Pons (tissue), 1 donor: ENCODE measurements at places on chromosomes 16 and 17.
A peak's percentile ranks its signal among the peaks of the same experiment; 100 is the strongest.

GRCh38 chr17:35132099-35132498 is 10.0 kb downstream of the NLE1 start:
- DNase-seq = no peak

GRCh38 chr16:10181196-10182162 is 749 bp downstream of the GRIN2A start:
- peak; percentile 65 for DNase-seq

- no peak for DNase-seq
Measured at GRCh38 chr17:45841883-45842525, 2.7 kb upstream of the SPPL2C start.

DNA sequence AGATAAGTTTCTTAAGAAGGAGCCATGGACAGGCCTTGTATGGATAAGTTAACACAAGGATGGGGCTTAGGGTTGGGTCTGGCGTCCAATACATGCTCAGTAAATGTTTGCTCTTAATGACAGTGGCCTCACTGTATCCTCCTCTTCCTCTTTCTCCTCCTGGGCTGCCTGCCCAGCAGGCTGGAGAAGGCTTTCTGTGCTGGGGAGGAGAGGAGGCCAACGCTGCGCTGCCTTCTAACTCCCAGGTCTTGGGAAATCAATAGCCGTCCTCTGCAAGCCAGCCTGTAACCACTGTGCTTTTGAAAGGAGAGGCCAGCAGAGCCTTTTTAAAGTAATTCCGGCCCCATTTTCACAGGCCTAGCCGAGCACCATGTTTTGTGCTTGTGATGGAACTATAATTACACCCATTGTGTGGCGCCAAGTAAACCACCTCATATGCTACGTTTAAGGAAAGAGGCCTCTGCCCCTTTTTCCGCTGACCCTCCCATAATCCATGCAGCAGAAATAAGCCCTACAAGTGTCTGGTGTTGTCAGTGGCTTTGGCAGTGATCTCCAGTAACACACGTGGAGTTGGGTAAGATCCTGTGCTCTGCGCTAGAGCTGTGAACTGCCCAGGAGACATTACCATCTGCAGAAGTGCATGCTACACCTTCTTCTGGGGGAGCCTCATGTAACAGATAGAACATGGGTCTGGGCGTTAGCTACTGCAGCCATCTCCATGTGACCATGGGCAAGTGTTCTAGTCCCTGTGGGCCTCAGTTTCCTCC is 368.2 kb downstream of the SNX29 start:
- peak; percentile 64 for DNase-seq

DNA sequence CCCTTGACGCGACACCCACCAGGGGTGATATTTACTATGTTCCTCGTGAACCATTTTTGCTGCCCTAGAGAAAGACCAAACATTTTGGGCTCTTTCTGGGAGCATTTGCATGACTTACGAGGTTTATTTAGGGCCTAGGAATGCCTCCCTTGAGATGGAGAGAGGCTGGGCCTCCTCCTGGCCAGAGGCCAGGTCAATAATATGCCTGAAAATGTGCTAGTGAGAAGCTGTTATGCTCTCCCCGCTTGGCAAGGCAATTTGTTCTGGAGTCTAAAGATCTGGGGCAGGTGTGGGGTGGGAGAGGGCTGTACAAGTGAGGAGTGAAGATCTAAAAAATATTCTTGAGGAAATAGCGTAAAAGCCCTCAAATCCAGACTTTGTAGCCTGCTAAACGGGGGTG is 587.3 kb upstream of the CDH5 start:
- no peak for DNase-seq

DNA sequence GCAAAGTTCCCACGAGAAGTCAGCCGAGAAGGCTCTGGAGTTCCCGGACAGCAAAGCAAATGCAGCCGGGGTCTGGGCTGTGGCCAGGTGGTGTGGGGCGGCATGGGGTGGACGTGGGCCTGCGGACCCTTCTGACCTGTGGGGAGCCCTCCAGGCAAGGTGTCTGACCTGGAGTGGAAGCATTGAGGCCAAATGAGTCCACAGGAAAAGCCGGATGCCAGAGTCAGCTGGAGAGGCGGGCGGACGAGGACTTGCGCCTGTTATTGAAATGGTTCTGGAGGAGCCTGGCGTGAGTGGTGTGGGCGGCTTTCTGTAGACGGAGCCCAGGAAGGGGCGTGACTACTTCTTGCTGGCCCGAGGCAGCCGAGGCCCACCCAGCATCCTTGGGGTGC is 50.5 kb upstream of the ZNF750 start:
- no peak for DNase-seq

DNA sequence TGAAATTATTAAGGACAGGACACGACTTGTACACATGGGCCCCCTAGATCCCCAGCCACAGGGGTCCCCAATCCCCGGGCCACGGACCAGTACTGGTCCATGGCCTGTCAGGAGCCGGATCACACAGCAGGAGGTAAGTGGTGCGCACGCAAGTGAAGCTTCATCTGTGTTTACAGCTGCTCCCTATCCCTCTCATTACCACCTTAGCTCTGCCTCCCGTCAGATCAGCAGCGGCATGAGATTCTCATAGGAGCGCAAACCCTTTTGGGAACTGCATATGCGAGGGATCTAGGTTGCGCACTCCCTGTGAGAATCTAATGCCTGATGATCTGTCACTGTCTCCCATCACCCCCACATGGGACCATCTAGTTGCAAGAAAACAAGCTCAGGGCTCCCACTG is 137.8 kb upstream of the ZFHX3 start:
- DNase-seq = no peak

GRCh38 chr16:19505600-19506303 is 16.1 kb downstream of the GDE1 start:
- no peak for DNase-seq

- DNase-seq = peak; percentile 97
Measured at GRCh38 chr16:57270221-57271062, 14.0 kb downstream of the PLLP start.

DNA sequence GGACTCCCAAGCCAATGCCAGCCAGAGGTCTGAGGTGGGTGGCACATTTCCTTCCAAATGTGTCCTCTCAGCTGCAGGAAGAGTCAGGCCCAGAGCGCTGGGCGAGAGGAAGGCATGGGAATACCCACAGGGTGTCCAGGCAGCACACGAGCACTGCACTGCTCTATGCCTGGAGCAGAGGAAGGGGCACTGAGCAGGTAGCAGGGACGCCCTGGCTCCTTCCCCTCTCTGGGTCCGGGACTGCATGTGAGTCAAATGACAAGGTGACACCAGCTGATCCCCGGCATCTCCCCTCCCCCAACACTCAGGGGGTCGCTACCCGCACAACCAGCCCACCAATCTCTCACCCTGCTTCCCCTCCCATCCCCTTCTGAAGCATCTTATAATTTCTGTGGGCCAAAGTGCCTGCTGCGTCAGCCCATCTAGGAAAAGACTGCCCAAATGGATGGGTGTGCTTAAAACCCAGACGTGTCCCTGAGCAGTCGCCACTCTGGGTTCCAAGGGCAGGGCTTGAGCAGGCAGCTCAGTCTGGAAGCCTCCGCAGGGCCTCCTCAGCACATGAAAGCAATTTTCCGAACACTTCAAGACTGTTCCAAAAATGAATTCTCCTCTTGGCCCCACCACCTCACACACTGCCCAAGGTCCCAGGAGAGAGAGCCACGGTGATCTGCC is 12.0 kb upstream of the BCAR1 start:
- no peak for DNase-seq

GRCh38 chr16:64167936-64168335 is 953.9 kb downstream of the CDH11 start:
- no peak for DNase-seq

- no peak for DNase-seq
Measured at GRCh38 chr16:84369105-84369504, 767 bp downstream of the ATP2C2 start.

DNA sequence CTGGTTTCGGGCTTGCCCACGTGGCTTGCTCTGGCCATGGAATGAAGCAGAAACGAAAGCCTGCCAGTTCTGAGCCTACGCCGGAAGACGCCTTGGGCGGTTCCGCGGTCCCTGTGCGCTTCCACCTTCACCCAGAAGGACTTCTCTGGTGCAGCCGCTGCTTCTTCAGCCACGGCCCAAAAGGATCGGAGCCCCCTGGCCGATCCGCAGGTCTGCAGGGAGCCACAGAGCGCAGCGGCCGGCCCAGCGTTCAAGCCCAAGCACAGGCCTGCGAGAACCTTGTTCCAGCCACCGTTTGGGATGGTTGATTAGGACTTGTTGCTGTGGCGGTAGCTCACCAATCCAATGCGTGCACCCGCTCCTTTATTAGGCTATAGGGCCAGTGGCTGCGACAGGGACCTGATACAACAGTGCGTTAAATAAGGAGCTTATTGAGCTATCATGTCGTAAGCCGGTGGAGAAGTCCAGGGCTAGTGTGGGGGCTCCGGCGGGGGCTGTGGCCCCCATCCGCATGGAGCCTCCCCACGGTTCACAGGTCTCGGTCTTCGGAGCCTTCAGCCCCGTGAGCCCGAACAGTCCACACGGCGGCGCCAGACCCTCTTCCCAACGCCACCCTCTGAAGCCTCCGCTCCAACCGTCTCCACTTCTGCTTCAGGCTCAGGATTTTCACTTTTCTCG is 10.2 kb upstream of the MPP2 start:
- peak; percentile 38 for DNase-seq

DNA sequence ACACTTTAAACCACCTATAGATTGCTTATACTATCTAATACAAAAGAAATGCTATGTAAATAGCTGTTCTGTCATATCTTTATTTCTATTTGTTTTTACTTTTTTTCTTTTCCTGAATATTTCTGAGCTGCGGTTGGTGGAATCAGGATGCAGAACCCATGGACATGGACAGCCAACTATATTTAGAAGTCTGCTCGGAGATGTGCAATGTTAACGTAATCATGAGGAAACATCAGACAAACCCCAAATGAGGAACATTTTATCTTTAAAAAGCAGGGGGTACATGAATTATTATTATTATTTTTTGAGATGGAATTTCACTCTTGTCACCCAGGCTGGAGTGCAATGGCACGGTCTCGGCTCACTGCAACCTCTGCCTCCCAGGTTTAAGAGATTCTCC is 31.4 kb upstream of the GHDC start:
- no peak for DNase-seq

GRCh38 chr16:87288753-87289362 is 28.3 kb downstream of the C16orf95 start:
- no peak for DNase-seq

GRCh38 chr17:48609033-48609432 is 1.8 kb downstream of the HOXB7 start:
- DNase-seq = no peak

GRCh38 chr17:13055131-13055530 is 37.3 kb upstream of the ELAC2 start:
- DNase-seq = no peak

DNA sequence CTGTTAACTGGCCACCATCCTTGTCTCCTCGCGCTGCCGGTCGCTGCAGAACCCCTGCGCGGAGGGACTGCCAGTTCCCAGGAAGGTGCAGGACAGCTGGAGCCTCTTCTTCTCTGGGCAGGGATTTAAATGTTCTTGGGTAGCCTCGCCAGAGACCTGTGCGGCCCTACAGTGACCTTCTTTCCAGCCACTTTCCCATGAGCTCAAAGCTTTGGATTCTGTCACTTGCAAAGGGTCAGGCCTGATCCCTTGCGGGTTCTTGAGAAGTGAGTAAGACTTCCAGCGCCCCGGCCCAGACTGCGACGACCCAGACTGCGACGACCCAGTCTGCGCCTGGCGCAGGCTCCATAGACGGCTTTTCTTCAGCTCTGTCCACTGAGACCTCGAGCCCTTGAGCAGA is 1.4 kb upstream of the SLFN5 start:
- DNase-seq = no peak
